Stimulated activated CD4-positive, alpha-beta T cell treated with anti-CD3 and anti-CD28 coated beads, Interleukin-15, amount 100 ng/mL, for 48 hours (primary cell): ENCODE measurements at places on chromosomes 2 and 18.

DNA sequence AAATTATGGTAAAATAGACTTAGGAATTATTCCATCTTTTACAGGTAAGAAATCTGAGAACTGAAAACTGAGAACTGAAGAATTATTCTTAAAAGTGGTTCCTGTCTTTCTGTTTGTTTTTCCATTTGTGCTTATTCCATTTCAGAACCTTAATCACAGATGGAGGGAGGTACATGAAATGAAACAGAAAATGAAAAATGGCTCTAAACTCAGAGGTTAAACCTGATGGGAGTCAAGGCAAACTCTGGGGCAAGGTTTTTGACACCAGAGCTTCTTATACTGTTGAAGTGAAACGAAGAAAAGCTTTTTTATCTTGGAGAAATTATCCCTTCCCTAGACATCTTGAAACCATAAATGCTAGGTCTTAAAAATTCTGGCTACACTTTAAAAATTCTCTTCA, 182.1 kb downstream of the ZNF804A start:
- no peak for DNase-seq

GRCh38 chr18:80171054-80171872, 62.2 kb downstream of the ADNP2 start:
- peak; percentile 40 for DNase-seq

GRCh38 chr18:49949951-49950395, 136.6 kb upstream of the ACAA2 start:
- DNase-seq, result no peak

- DNase-seq, result no peak
These were observed 84.1 kb upstream of the RTN4 start for GRCh38 chr2:55134316-55134706.

GRCh38 chr2:209977386-209978239, 24.8 kb upstream of the RPE start:
- no peak for DNase-seq

- no peak for DNase-seq
These were observed 8.3 kb downstream of the C2orf81 start for GRCh38 chr2:74413001-74413698.

GRCh38 chr18:1544016-1544415, 639.3 kb downstream of the ADCYAP1 start:
- DNase-seq, result no peak

DNA sequence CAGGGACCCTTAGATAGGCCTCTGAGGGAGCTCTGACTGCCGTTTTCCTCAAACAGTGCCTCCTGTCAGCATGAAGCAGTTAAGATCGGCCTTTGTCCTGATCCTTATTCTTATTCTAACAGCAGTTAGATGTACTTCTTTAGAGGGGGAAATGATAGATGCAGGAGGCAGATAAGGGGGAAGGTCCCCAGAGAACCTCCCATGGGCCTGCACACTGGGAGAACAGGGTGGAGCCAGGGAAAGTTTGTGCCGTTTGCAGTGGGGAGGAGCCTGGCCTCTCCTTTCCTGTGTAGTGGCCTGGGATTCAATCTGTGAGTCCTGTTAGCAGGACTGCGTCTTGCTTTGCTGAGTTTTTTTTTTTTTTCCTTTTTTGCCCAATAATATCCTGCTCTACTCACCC, 7.9 kb upstream of the INPP4A start:
- no peak for DNase-seq

GRCh38 chr2:191617575-191617974, 60.4 kb upstream of the NABP1 start:
- DNase-seq, result no peak

DNA sequence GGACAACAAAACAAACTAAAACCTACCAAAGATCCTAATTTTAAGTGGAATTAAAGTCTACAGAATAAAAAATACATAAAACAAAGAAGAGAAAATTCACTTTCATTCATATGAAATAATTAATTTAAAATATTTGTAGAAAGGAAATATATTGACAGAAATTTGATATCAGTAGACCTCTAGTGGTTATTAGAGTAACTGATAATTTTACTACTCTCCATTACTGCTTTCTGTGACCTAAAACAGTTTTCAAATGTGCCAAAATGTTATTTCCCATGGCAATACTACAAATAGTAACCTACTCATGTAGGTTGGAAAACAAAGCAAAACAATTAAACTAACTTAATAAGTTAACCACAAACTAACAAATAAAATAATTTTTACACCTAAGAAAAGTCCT, 147.1 kb downstream of the NOL4 start:
- no peak for DNase-seq

DNA sequence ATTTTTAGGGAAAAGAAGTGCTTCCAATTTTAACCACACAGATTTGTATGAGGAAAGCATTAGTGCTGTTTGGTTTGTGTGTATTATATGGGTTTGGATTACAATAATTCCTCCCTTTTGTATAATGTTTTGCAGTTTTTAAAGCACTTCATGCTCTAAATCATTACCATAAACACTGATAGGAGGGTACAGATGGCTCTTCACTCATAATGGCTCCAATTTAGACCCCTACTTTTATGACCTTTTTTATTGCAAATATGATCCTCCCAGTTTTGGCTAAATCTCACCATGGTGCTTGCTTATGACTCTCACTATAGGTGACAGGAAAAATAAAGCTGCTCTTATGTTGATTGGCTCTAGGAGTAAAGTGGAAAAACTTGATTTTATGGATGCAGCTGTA, 23.8 kb upstream of the TMEM17 start:
- no peak for DNase-seq

- DNase-seq, result no peak
These were observed 27.3 kb upstream of the CDCA7 start for GRCh38 chr2:173327421-173327820.

DNA sequence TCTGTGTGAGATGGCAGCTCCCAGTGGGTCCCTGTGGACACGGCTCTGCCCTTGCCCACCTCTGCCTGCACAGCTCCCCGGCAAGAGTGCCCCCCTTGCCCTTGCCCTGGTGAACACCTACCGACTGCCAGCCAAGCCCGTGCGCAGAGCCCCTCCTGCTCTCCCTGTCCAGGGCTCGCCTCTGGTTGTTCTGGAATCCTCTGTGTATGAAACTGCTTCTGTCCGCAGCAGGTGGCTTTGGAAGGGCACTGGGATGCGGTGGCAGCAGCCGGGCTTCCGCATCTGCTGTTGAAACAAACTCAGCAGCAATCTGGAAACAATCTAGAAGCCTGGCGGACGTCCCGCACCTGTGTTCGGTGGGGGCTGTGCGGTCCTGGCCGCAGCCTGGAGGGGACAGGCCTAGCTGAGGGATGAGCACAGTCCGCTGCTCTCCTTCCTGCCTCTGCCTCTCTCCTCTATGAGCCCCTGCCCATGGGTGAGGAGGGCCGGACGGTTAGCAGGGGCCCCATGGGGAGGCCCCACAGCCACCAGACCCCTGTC, 34.0 kb upstream of the KLF11 start:
- no peak for DNase-seq

DNA sequence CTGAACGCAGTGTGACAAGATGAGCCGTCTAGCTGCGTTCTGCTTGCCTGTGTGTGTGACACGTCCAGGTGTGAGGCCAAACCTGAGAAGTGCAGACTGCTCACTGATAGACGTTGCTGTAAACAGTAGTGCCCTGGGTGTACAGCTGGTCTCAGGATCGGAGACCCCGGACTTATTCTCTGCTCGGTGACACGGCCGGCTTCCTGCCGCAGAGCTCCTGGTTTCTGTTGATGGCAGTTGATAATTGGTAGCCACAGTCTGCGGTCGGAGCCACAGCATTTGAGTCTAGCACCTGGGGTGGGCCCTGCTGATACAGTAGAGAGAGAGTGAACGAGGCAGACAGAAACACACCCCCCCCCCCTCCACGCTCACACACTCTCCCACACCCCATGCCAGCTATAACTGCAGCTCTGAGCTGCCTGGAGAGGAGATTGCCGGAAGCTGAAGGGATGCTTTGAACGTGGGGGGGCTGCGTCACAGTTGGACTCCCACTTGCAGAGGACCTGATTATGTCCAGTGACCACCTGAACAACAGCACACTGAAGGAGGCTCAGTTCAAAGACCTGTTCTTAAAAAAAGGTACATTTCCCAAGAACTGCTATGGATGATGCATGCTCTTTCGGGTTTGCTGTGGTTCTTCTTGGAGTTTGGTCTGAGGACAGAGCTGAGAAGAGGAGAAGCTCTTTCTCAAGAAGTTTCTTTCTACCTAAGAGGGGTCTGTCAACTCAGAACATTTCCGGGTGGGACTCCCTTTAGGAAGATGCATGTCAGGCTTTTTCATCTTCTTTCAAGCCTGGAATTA, 114.0 kb downstream of the FAM210A start:
- peak; percentile 64 for DNase-seq

- DNase-seq, result no peak
These were observed 390.4 kb downstream of the SOX11 start for GRCh38 chr2:6082625-6083018.

- no peak for DNase-seq
These were observed 763.7 kb upstream of the CRIM1 start for GRCh38 chr2:35591886-35592285.
